ENCODE measurements at places on chromosomes 16 and 17.

DNA sequence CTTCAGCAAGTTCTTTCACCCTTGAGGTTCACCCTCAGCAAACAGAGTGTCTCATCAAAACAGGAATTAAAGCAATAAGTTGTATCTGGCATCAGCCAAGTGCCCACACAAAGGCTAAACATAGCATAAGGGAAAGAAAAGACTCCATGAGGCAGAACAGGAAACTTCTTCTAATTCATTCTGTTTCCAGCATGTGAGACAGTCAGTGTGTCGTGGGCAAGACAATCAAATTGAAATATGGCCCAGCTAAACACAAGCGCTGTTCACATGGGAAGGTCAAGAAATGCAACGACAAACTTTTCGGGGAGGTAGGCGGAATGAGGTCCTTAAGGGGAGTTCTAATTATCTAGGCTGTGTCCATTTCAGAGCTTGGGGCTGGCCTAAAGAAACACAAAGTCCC is 393.4 kb downstream of the HAPSTR1 start:
- no peak for DNase-seq

- no peak for DNase-seq
Measured at GRCh38 chr17:9074131-9074530, 52.8 kb downstream of the NTN1 start.

- DNase-seq, result no peak
Measured at GRCh38 chr16:3553138-3553923, 23.9 kb downstream of the NLRC3 start.

DNA sequence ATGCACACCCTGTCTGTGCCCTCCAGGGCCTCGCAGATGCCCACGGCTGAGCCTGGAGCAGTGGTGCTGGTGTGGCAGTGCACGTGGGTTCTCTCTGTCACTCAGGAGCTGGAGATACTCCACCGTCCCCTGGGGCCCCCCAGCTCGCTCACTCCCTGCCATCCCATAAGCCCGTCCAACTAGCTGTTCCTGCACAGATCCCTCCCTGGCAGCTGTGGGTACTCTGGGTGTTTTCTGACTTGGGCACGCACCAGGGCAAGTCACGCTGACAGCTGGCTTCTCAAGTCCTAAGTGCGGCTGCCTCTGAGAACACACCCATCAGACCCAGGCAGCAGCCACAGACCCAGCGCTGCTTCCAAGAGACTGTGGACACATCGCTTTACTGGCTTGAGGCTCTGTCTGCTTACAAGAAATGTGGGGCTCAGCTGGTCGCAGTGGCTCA is 25.4 kb upstream of the ITGB4 start:
- DNase-seq, result no peak

DNA sequence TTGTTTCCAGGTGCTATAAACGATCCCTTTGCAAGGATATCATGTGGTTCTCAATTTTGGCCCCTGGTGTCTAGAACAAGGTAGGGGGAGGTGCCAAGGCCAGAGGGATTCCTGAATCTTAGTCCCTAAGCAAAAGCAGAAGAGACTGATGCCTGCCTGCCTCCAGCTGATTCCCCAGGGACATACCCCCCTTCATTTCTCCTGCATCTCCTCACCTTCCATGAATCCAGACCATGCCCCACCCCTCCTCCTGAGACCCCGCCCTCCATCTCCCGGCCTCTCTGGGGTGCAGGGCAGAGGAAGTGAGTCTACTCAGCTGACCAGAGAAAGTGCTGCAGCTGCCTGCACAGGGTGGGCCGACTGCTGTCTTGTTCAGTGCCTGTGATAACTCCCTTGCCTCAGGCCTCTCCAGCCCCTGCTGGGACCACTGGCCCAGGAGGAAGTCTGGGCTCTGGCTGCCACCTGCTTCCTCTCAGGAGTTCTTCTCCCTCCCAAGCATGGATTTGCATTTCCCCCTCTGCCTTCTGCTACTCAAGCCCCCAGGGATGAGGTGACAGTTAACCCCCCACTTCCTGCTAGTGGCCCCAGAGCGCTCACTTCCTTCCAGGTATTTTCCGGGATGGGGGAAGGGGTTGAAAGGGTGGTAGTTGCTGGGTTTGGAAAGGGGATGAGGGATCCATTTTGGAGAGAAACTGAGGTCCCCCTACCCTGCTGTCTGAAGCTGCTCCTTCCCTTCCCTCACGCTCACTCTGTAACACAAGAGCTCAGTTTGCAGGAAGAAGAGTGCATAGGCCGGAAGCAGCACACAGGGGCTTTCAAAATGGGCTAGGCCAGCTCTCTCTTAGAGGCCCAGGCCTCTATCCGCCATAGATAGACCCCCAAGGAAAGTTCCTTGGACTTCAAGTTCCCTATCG is 10.5 kb upstream of the TSPOAP1 start:
- DNase-seq, result no peak

DNA sequence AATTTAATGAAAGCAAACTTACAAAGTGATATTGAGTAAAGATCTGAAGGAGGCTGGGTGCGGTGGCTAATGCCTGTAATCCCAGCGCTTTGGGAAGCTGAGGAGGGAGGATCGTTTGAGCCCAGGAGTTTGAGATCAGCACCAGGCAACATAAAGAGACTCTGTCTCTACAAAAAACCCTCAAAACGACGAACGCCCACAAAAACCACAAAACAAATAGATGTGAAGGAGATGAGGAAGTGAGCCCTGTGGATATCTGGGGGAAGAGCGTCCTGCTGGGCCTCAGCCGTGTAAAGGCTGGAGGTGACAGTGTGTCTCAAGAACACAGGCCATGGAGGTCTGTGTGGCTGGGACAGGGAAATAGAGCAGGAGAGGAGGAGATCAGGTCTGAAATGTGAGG is 68.8 kb downstream of the ITFG1 start:
- DNase-seq, result no peak

DNA sequence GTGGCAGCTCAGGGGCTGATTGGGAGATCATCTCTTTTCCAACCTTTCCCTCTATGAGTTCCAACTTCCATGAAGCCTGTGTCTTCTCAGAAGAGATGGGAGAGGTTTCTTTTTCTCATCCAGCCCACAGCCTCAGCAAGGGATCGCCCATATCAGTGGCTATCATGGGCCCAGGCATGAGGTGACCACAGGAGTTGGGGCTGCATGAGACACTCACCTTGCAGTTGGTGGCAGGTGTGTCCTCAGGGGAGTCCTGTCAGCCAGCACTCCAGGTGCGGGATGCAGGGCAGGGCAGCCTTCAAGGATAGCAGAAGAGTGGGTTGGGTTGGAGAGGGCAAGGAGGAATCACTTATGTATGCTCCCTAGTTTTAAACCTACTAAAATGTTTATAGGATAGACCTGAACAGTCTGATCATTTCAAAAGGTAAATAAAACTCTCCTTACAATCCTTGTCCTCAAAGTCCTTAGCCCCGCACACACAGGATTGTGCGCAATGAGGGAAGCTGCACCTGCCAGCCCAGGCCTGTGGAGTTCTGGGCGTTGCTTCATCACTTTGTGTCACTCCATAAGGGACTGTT is 811.1 kb downstream of the KCNJ18 start:
- no peak for DNase-seq

DNA sequence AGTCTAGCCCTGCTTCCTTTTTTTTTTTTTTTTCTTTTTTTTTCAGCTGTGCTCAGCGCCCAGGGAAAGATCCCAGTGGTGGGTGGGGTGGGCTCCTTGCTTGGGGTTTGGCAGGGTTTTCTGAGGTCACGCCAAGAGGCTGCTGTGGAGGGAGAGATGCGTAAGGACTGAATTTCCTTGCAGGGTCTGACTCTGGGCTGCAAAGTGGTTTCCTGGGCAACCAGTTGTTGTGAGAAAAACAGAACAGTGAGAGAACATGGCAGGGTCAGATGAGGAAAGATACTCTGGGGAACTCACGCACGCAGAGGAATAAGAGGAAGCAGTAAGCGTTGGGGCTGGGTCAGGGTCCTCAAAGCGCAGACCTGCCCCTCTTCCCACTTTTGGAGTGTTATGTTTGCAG is 119.5 kb downstream of the IRF8 start:
- no peak for DNase-seq

- DNase-seq, result no peak
Measured at GRCh38 chr17:50584116-50584515, 23.6 kb downstream of the CACNA1G start.

GRCh38 chr16:57998486-57998885 is 2.0 kb downstream of the ZNF319 start:
- DNase-seq, result no peak

DNA sequence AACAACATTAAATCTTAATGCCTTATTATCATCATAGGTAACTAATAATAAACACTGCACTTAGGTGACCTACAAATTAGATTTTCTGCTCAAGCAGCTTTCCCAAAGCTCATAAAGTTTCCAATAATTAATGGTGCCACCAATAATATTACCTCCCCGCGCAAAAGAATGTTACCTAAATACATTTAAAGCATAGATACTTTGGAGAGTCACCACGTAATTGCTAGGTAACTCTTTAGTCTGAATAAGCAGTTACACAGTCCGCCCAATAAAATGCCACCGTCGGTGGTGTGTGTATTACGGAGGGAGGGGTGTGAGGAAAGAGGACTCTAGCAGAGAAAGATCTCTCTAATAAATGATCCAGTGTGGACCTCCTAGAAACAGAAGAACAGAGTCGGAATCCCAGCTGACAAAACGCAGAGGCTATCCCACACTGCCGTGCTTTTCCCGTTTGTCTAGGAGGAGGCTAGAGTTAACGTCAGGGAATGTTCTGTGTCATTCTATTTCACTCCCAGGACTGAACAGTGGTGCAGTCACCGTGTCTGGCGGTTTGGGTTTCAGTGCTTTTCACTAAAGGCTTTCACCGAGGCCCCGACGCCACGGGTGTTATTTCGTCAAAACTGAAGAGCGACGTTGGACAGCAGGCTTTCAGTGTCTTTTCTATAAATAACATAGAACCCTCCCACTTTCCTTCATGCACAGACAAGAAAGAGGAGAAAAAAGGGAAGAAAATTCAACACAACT is 630 bp downstream of the RNFT1 start:
- peak; percentile 18 for DNase-seq

DNA sequence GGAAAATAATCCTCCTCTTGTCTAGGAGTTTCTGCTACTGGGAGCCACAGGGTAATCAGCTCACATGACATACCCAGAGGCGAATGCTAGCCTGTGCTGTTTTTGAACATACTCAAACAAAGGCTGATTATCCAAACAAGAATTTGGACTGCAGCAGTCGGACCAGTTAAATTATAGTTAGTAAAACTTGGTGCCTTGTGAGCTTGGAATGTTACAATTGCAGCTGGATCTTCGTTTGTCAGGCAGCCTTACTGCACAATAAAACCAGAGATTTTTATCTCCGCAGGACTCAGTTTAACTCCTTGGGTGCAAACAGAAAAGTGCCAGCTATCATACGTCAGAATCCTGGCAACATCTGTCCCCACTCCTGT is 163.8 kb upstream of the TBX2 start:
- no peak for DNase-seq

DNA sequence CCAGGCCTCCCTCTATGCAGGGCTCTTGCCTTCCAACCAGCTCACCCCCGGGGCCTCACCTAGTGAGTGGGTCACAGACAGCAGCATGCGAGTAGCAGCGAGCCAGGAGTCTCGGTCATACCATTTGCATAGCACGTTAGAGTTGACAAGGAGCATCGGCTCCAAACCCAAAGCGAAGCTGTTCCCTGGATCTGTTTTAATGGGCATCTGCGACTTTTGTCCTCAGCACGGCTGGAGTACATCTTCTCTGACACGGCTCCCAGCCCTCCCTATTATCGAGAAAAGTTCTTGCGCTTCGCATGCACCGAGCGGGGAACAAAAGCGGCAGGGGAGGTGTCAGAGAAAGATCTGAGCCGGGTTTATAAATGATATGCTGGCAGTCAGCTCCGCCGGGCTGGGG is 253.3 kb downstream of the MAF start:
- no peak for DNase-seq

DNA sequence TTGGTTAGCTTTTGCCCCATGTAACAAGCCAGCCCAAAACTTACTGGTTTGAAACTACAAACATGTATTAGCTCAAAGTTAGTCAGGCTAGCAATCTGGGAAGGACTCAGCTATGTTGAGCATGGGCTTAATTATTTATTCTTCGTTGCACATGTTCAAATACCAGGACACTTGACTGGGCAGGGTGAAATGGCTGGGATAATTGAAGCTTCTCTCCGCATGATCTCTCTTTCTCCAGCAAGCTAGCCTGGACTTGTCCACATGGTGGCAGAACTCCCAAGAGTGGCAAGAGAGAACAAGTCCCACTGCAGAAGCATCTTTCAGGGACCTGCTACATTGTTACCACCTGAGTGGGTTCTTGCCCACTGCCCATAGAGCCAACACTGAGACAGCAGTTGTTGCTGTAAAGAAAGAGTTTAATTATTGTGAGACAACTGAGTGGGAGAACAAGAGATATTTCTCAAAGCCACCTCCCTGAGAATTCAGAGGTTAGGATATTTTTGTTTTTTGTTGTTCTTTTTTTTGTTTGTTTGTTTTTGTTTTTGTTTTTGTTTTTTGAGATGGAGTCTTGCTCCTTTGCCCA is 16.8 kb upstream of the ATF7IP2 start:
- DNase-seq, result no peak

DNA sequence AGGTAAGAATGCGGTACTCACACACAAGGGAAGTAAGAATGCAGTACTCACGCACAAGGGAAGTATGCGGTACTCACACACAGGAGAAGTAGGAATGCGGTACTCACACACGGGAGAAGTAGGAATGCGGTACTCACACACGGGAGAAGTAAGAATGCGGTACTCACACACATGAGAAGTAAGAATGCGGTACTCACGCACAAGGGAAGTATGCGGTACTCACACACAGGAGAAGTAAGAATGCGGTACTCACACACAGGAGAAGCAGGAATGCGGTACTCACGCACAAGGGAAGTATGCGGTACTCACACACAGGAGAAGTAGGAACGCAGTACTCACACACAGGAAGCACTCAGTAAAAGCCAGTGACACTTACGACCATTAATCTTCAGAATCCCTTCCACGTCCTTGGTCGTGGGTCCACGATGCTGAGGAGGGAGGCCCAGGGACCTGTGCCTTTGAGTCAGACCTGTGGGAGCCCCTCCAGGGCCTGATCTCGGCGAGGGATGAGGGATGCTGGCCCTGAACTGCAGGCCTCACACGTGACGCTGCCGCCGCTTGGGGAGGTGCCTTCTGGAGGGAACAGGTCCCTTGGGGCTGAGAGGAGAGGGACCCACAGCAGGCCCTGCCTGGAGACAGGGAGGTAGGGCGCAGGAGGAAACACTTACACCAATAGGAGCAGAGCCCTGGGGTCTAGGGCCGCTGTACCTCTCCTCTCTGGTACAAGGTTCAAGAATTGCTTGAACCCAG is 20.2 kb downstream of the ABR start:
- no peak for DNase-seq

GRCh38 chr17:50560931-50561745 is 623 bp downstream of the CACNA1G start:
- no peak for DNase-seq

DNA sequence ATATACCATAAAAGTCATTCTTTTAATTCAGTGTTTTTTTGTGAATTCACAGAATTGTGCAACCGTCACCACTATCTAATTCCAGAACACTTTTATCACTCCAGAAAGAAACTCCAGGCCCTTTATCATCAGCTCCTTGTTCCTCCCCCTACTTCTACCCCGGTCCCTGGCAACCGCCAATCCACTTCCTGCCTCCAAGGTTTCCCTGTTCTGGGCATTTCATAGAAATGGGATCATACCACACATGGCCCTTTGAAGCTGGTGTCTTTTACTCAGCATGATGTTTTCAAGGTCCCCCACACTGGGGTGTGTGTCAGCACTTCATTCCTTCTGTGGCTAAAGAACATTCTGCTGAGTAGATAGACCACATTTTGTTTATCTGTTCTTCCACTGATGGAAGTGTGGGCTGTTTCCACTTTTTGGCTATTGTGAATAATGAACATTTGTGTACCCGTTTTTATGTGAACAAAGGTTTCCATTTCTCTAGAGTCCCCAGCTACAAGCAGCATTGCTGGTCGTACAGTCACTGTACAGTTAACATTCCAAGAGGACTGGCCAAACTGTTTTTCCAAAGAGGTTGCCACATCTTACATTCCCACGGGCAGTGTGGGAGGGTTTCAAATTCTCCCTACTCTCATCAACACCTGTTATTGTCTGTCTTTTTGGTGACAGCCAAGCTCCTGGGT is 75.8 kb upstream of the ZNF469 start:
- no peak for DNase-seq
